Osteocyte (in vitro differentiated cells): ENCODE measurements at places on chromosomes 5 and 9. TPM values are rescaled to one million over a fixed set of nuclear protein-coding genes. Genes with fewer than 3 reads are reported as not detected.

Gene AJM1
- total RNA-seq = 4.4 and 4.5 TPM in 2 replicates

DNA sequence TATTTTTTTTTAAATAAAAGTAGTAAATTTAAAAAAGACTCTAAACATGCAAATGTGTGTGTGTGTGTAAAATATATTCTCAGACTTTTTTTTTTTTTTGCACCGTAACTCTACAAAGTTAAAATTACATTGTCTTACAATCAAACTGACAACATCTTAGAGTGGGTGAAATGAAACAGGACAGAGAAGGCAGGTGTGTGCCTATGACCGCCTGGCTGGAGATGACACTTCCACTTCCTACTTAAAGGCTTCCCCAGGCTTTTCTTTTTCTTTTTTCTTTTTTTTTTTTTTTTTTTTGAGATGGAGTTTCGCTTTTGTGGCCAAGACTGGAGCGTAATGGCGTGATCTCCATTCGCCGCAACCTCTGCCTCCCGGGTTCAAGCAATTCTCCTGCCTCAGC lies 2.7 kb upstream of the AK1 start:
- no peak for DNase-seq

GRCh38 chr5:115578657-115579056 lies 23.6 kb downstream of the TICAM2 start:
- DNase-seq = no peak

- DNase-seq = no peak
These were observed 3.5 kb downstream of the INPP5E start for GRCh38 chr9:136436055-136436634.

GRCh38 chr5:169880012-169880663 lies 100.2 kb downstream of the INSYN2B start:
- DNase-seq = no peak

DNA sequence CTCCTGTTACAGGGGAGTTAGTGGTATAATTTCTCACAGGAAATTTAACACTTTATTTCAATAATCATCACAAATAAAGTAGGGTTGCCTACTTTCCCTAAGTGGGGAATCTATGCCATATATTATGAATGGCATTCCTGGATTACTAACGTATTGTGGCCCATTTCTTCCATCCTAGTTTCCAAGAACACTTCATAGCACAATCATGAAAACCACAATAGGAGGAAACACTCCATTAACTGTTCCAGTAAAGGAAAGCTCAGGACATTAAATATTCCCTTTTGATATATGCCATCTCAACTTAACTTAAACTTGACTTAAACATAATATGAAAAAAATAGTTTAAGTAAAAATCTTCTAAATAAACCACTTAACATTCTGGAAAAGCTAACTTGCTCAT lies 2.1 kb downstream of the CPLANE1 start:
- no peak for DNase-seq
